ENCODE measurements at places on chromosomes 3 and 15.

- no peak for DNase-seq
Observed at GRCh38 chr3:77039606-77040171, at the start of gene ROBO2. Gene ROBO2, plus strand, starts transcription at chr3:77040099. Its CDS starts 687 bp downstream, at chr3:77040786.

DNA sequence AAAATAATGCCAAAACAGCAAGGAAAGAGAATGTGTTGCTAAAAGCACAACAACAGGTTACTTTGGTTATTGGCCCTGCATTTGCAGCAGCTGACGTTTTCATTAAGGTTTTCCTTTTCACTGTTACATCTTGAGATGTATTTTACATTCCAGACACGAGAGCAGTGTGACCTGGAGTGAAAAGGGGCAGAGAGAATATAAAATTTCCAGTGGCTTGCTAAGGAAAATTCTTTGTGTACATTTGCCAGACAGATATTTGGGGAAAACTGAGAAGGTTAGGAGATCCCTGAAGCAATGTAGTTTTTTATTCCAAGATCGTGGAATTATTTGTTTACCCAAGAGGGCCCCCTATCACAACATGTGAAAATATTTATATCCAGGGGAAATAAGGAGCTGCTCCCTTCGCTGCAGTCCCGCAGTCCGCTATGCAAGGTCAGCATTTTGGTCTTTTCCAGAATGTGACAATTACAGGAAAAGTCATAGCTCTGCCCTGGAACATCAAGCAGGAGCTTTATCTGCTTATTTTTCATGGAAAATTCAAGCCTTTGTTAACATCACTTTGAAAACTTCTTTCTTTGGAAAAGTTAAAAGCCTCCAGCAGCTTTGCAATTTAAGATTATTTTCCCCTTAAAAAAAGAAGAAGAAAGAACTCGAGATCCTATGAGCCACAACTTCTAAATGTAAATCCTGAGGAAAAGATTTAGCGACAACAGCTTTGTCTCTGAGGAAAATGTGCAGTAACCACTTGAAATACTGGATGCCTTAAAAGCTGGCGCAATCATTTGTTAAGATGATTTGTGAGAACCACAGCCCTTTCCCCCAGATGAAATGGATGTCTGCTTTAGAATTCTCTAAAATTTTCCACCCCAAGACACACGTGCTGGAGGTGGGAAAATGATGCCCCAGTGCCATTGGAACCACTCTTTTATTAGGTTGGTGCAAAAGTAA lies 256.4 kb upstream of the TPM1 start:
- DNase-seq = no peak

- DNase-seq = no peak
Observed at GRCh38 chr3:107757140-107757539, 234.4 kb downstream of the BBX start.

DNA sequence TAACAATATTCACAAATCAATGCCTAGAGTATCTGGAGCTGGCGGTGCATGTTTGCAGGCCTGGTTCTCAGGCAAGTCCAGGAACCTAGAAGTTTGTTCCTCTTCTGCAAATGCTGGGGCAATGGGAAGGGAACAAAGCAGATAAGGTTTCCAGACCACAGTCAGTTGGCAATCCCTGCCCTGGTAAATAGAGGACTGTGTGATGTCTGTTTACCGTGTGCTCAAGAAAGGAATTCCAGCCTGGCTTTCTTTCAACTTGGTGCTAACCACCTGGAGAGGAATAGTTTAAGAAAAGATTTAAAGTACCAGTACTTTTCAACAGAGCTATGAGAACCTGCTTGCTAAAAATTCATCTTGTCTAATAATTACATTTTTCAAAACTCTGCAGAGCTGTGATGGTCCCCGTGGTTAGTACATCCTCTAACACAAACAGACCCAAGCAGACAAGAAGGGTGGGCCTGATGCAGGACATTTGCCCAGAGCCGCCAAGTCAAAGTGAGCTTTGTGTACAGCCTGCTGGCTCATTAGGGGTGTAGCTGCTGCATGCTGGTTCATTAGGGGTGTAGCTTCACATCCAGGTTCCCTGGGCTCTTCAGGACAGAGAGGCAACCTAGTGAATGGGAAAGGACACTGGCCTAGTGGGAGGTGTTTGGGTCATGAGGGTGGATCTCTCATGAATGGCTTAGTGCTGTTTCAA lies 220.5 kb downstream of the SQOR start:
- DNase-seq = no peak

DNA sequence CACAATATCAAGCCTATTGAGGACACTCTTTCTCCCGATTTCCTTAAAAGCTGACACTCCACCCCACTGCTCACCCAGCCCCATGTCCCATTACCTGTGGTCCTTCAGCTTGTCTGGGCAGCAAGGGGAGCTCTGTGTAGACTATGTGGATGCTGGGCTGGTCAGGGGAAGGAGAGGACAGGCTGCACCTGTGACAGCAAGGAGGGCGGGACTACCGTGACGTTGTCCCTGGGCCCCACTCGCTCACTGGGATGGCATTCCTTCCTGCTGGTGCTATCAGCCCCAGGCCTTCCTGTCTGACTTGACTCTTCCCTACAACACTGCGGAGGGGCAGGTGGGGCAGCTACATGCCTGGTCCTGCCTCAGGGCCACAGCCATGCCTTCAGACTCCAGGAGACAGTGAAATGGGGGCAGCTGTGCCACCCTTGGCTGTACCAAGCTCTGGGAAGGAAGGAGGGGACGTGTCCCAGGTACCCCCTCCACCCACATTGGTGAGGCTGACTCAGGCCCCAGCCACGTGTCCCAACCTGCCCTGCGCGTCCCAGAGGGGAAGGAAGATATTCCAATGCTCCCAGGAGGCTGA lies at the start of gene TMEM40:
Gene TMEM40, minus strand, starts transcription at position 163 of the 583 bp plus-strand sequence. CDS start 9,427 bp downstream, outside the sequence.
- DNase-seq = no peak

DNA sequence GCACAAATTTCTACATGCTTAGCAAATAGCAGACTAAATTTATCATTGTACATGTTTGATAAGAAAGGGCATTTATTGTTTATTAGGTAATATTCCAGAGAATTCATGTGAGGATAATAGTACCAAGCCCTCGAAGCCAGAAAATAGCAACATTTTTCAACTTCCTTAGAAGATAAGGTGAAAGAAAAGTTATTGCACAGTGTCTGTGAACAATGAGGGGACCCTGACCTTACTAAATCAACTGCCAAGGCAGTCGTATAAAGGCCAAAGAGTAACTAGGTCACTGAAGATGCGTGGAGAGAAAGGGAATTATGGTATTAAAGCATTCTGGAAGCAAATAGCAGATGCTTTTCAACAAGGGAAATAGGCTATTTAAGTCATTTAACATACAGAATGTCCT lies 20.3 kb upstream of the ARL6 start:
- no peak for DNase-seq

- no peak for DNase-seq
Observed at GRCh38 chr3:177150970-177151627, 46.2 kb downstream of the TBL1XR1 start.

- DNase-seq = no peak
Observed at GRCh38 chr3:35045118-35045517, 594.2 kb upstream of the ARPP21 start.

DNA sequence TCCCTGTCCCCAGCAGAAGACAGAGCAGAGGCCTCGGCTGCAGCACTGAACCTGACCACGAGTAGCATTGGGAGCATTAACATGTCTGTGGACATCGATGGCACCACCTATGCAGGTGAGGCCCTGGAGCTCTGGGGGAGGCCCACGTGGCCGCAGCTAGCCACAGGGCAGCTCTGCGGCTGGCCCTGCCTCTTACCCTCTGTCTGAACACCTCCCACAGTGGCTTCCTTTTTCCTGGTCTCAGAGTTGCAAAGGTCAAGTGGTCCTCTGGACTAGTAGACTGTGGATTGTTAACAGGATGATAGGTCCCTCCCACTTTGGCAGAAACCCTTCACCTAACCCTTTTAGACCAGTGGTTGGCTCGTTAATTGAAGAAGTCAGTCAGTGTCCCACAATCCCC lies 22.5 kb upstream of the CLK3 start:
- no peak for DNase-seq

DNA sequence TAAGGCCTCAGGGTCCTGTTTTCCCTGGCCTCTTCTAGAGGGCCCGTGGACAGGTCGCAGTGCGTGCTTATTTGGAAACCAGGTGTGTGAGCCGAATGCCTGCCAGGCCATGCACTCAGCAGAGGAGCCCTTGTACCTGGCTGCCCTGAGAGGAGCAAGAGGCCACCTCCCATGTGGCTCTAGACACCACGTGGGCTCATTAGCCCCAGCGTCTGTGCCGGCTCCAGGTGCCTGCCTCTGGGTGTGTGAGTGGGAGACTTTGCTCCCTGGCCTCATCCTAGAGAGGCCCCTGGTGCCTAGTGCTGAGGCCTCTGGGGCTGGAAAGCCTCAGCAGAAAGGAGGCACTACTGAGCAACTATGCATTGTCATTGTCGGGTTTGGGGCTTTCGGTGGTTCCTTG lies 50.4 kb downstream of the KLF13 start:
- no peak for DNase-seq

- DNase-seq = no peak
Observed at GRCh38 chr3:74845081-74845480, 230.6 kb upstream of the CNTN3 start.

DNA sequence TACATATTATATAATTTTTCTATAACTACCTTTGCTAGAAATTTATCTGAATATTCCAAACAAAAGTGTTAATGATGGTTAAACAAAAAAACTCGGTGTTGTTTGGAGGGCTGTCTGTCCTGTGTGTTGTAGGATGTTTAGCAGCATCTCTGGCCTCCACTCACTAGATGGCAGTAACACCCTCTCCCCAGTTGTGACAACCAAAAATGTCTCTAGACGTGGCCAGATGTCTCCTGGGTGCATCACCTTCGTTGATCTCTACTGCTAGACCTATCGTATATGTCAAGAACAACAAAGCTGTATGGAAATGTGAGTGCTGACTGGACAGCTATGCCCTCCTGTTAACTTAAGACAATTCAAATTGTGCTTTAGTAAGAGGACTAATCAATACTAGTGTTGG lies 14.1 kb downstream of the ANKRD34C start:
- DNase-seq = no peak
